ENCODE measurements at places on chromosomes 7 and 10.

DNA sequence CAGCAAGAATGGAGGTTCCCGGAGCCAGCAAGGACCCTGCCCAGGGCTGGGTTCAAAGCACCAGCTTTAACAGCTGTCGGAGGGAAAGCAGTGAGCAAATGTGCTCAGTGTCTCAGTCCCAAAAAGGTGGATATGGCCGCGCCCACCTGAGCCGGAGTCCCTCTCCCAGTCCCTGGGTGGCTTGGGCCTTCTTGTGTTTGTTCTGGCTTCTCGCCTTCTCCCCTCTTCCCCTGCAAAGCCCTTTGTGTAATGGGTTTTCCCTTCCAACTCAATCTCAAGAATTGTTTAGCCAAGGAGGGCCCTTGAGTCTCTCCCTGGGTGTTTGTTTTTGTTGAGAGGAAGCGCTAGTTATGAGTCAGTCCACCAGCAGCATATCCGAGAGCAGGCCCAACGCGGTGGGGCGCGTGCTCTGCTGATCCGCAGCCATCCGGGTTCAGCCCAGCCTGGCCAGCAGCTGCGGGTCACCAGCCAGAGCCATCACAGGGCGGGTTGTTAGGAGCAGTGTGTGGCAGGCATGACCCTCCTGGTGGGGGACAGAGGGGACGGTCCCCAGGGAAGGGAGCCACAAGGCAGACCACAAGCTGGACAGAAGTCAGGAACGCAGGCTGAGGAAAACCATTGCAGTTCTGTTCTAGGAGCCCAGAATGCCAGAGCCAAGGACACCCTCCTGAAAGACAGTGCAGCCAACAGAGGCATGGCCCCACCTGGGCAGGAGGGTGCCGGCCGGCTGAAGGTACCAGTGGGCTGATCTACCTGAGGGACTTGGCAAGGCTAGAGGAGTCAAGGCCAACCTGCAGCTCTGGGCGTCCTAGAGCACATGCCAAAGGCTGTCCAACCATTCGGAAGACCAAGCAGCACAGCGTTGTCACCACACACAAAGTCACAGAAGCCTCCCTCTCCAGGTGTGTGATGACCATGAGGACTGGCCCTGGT is 21.3 kb downstream of the CALML3 start:
- no peak for DNase-seq

DNA sequence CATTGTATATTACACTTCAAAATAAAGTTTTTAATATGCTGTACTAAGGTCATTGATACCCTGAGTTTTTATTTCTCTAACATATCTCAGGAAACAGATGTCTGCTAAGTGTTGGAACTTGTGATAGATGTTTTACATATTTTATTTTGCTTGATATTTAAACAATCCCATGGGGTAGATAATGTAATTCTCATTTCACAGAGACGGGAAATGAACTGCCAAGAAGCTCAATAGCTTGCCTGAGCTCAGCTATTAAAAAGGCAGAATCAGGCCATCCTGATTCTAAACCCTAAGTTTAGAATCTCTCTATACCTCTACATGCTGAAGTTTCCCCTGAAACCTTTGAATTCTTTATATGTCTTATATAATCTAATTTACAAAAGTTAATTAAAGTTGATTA is 126.3 kb downstream of the LRRC18 start:
- no peak for DNase-seq

DNA sequence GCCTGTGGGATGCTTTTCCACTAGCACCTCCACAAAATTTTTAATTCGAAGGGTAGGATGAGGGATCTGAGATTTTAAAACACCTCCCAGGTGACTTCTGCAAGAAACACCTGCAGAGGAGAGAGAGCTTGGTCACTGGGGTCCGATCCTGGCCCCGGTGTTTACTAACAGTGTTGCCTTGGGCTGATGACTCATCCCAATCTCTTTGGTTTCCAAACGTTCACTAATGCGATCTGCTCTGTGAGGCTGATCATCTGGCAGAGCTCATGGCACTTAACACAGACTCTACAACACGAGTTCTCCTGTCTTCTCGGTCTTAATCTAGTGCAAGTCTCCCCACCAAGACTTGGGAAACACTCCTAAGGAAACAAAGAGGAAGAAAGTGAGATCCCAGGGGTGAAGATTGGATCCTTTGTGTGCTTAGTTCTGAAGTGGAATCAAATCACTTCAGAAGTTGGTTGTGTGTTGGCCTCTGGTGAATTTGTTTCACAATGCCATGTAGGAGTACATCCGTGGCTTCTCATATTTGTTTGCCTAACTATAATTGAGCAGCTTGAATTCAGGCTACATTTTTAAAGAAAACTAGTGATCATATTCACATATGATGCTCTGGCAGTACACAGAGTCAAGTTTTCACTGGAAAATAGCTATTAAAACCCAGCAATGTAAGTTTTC is 407.9 kb downstream of the NRG3 start:
- no peak for DNase-seq

- DNase-seq, result no peak
Observed at GRCh38 chr7:141074162-141074991, 513 bp downstream of the TMEM178B start.

DNA sequence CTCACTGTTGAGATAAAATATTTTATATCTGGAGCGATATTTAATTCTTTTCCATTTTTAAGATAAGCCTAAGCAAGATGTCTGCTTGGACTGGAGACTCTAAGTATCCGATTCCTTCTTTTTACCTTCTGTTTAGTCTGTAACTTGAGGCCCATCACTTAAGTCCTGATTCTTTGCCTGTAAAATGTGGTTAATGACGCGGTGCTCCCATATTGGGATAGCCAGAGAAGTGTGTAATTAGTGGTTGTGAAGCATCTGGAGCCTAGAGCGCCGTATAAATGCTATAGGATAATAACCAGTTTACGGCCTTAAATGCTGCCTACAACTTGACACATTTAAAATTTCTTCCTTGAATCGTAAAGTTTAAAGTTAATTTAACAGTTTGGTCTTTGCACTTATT is 132.9 kb downstream of the CHN2 start:
- no peak for DNase-seq

- no peak for DNase-seq
Observed at GRCh38 chr7:7529328-7529727, 6.3 kb downstream of the COL28A1 start.
